Stimulated activated CD4-positive, alpha-beta T cell treated with anti-CD3 and anti-CD28 coated beads, Interleukin-1b, Interleukin-23, amount 100 ng/mL, for 4 hours (primary cell): ENCODE measurements at places on chromosomes 5 and 9.

DNA sequence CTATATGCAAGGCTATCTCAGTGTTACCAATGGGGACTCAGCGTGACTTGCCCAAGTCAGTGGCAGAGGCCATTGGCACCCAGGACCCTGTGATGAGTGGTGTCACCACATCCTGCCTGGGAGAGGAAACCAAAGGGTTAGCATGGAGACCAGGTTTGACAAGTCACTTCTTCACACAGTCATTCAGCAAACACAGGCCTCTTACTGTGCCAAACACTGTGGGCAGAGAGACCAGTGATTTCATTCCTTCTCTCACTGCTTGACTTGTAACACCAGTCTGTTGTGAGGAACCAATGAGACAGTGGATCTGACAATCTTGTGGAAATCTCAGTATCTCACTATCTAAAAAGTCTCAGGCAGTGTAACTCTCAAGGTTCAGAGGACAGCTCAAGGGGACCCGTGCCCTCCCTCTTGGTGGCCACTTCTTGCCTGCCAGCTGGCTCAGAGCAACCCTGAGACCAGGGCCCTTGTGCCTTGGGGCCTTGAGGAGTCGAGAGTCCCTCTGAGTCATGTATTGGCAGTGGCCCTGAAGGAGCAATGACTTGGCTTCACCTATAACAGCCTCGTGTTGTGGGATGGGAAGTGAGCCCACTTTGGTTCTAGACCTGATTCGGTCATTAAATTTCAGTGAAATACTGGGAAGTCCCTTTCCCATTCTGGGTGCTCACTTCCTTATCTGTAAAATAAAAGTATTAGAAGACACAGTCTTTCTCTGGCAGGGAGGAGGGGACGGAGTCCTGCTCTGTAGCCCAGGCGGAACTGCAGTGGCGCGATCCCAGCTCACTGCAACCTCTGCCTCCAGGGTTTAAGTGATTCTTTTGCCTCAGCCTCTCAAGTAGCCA lies 1.6 kb downstream of the FABP6 start:
- no peak for DNase-seq

GRCh38 chr9:120377268-120378159 lies 202.5 kb downstream of the CDK5RAP2 start:
- DNase-seq, result no peak

DNA sequence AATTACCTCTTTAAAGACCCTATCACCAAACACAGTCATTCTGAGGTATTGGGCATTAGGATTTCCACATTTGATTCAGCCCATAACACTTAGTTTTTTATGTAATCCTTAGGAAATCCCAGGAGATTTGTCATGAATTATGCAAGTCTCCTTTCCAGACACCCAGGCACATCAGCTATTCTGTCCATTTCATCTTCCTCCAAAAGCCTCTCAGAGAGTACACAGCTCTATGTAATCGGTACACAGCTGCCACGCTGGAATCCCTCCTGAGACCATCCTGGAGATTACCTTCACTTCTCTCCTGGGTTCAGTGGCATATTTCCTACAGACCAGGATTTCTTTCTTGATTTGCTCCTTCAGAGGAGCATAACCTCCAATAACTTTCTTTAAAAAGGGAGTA lies 2309.8 kb upstream of the WWC1 start:
- no peak for DNase-seq

DNA sequence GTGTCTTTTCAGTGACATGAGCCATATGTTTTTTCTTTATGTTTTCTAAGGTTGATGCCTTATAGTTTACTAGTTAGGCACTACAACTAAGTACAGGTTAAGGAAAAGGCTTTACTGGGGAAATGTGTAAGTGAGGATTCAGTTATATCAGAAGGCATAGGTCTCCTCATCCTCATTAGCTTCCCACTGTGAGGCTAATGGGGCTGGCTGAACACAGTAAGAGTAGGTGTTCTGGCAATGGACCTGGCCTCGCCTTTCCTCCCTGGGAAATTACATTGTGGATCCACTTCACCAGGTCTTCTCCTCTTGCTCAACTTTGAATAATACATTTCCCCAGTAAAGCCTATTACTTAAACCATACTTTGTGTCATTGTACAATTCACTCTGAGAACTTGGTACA lies 225.5 kb downstream of the PTPRD start:
- no peak for DNase-seq

DNA sequence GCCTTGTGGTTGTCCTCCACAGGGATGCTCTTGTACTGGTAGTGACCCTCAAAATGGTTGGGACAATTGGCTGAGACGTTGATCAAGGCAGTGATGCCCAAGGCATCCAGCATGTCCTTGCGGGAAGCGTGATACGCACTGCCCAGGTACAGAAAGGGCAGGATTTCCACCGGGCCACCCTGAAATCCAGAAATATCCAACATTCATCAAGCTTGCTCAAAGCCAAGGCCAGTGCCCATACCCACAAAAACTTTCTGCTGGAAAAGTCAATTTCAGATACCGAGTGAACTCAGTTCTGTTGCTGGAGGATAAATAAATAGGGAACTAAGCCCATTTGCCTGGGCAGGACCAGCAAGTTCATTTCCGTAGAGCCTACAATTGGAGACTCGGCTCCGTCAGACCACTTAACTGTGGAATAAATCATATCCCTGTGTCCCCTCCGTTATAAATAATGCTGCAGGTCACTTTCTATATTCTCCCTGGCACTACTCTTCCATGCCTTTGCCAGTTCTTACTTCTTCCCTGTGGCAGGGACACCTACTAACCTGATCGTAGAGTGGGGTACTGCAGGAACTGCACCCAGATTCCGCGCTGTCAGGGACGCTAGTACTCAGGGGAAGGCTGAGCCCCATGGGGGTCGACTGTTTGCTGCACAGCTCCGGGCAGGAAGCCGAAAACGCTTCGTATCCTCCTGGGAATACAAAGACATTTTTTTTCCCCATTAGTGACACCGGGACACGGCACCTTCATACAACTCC lies 1.2 kb downstream of the DUSP1 start:
- no peak for DNase-seq

DNA sequence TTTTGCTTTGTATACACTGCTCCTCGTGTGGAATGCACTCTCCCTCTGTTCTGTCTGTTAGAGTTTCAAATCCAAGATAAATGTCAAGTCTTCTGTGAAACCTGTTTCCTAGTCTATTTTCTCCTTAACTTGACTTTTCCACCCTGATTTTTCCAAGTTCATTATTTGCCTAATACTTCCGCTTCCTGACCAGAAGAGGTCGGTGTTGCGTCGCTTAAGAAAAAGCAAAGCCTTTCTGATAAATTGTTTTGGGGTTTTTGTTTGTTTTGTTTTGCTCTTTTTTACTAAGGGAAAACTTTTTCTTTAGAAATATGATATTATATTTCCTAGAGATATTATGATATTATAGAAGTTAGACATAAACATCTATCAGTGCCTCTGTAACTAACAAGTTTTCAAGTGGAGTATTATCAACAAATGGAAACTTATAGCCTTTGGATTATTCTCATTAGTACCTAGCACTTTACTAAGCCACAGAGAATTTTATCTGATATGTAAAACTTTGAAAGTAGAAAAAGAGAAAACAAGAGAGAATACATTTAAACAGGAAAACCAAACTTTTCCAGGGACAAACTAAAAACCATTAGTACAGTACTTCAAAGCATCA lies 55.8 kb downstream of the PHAX start:
- no peak for DNase-seq

DNA sequence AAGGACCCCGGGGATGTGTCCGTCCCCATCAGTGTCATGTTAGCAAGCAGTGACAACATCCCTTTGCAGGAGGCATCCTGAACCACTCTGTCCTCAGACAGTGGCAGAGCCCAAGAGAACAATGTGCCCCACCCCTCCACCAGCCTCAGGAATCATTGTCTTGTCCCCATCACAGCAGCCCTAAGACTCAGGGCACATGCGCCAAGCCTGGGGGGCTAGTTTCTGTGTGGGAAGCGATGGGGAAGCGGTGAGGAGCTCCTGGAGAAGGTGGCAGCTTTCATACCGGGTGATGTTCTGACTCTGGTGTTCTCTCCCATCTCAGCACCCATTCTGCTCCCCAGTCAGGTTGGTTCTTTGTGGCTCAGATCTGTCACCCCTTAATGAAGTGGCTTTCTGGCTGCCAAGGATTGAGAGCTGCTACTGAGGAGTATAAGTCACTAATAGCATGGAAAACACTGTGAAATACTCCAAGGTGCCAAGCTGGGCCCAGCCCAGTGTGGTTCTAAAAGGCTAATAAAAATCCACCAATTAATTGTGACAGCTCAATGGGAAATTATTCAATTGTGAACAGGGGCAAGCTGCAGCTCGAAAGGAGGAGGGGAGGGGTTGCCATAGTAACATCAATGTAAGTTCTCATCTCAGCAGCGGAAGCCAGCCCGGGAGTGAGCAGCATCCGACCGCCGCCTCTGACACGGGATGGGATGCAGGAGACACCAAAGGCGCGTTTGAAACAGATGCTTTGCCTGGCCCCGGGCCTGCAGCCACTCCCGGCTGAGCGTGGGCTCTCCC lies 4.7 kb downstream of the QRFP start:
- no peak for DNase-seq
